Dermis microvascular lymphatic vessel endothelial cell (primary cell): ENCODE measurements at places on chromosomes 4 and X. TPM values are rescaled to one million over a fixed set of nuclear protein-coding genes. Genes with fewer than 3 reads are reported as not detected.

DNA sequence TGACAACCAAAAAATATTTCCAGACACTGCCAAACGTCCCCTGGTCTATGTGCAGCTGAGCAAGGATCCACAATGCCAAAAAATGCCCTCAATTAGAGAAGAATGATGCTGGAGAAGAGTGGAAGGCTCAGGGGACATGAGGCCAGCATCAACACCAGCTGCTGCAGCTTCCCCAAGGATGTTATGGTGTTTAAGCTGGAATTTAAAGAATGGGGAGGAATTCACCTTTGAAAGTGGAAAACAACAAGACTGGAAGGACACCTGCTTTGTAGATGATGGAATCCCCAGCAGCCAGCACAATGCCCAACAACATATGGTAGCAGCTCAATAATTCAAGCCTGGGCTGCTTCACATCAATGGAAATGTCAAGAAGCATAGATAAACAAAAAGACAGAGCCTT, 20.3 kb upstream of the SMPX start:
- DNase-seq = no peak

- no peak for DNase-seq
These were observed 185.2 kb downstream of the KLHL4 start for GRCh38 chrX:87702795-87703194.

DNA sequence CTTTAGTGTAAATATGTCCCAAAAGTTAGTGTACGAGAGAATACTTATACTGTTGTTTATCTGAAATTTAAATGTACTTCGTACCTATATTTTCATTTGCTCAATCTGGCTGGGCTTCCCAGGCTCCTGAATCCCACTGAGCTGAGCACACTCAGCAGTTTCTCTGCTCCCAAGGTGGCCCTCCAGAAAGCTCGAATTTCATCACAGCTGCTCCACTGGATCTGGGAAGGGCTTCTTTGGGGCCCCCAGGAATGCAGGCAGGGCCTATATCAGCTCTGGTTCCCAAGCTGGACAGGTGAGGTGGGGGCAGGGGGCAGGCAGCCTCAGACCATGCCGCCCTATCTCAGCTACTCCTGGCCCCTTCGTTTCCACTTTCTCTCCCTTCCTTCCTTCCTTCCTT, 1.5 kb upstream of the FATE1 start:
- DNase-seq = no peak

- no peak for DNase-seq
These were observed 90.6 kb upstream of the MAB21L2 start for GRCh38 chr4:150491132-150492049.

GRCh38 chr4:20421603-20421985, 169.9 kb downstream of the SLIT2 start:
- DNase-seq = no peak

- no peak for DNase-seq
These were observed 804.8 kb downstream of the ADGRL3 start for GRCh38 chr4:62004881-62005280.

GRCh38 chr4:102469806-102470205, 31.4 kb upstream of the NFKB1 start:
- no peak for DNase-seq

- DNase-seq = no peak
These were observed 114.9 kb upstream of the MAP3K15 start for GRCh38 chrX:19630228-19630627.

DNA sequence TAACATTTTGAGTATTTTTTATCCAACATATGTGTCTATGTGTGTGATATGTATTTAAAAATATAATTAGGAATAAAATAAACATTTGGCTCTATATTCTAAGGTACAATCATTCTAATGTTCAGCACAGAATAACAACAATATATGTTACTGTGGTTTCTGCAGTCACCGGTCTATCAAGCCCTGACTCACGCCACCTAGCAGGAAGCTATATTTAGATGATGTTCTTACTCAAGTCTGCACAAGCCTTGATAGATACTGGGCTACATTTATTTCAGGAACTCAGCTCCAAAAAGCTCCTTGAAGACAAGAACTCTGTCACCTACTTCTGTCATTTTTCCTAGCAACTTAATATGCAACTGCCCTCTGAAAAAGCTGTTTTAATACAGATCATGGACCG, 152.0 kb upstream of the FTHL17 start:
- DNase-seq = no peak

GRCh38 chr4:53674903-53675302, 83.6 kb upstream of the LNX1 start:
- DNase-seq = no peak

- no peak for DNase-seq
These were observed 88.9 kb upstream of the MAGEE2 start for GRCh38 chrX:75873993-75874392.

DNA sequence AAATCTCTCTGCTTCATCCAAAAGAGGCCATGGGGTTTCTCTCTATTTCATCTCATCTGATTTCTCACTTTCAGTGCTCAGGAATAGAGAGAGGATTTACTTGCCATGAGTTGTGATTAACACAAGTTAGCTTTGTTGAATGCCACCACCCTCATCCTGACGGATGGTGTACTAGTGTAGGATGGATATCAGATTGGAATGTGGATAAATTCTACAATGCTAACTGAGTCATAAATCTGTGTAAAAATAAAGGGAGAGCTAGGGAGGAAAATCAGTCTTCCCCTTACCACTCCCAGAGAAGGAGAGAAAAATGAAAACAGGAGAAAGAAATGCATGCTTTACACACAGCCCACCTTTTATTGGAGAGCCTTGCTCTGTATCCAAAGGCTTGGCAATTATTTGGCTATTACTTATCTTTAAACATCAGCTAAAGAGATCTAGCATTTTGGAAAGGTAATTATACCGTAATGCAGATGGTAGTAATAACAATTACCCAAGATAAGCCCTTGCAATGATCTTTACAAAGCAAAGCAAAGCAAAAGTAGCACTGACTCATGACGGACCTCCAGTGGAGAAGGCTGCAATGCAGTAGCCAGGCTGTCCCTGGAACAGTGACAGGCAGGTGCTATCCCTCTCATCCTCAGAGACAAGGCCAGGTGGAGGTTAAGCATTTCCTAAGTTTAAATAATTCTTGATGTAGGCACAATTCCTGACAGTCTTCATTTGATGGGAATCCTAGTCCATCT, 306.3 kb upstream of the PPARGC1A start:
- no peak for DNase-seq

DNA sequence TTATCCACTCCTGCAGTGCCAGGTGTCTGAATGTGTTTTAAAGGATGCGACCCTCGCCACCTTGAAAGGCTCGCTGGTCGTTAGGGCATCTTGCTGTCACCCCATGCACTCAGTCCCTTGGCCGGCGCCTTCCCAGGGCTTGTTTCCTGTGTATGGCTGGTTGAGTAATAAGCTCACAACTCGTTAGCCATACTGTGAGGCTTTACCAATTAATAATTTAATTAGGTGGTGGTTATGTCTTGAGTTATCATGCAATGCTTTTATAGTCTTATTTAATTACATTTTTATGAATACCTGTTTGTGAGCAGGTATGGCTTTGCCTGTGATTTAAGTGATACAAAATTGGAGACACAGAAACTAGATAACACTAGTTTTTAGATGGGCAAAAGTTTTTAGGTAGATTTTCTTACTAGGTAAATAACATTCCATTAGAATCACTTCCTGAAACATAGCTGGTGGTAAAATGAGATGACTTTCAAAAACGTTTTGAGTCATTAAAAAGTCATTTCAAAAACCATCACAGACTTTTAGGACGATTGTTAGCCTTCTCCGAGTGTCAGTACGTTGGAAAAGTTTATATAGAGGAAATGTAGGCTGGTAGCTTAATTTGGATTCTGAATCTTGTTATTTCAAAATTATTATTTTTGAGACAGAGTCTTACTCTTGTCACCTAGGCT, 18.2 kb downstream of the PTTG2 start:
- DNase-seq = peak; percentile 44

DNA sequence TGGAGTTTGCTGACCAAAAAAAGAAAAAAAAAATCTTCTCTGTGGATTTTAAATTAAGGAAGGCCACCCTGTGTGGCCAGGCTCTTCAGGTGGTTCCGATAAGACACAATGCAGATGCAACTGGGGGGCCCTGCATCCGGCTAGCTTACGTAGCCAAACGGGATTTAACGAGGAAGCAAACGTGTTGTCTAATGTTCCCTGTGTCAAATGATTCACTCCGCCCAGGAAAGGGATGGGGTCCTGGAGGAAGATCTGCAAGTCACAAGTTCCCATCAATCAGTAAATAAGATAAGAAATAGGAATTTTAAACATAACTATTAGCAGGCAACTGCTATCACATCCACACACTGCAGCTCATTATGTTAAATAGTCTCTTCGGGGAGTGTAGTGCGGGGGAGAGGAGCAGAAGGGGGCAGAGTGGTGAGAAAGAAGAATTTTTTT, 216.4 kb upstream of the GYPA start:
- no peak for DNase-seq

DNA sequence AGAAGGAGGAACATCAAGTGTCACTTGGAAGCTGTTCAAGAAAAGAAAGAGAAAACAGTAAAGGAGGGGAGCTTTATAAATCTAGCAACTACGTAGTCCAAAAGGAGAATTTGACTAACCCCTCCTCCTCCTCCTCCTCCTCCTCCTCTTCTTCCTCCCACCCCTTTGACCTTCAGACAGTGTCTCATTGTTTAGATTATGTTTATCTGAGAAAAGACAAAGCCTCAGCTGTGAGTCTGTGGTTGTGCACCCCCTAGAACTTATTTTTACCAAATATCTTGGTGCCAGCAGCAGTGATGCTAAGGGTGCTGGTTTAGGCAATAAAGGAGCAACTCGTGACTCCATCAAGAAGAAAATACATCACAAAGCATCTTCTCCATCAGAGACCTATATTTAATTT, 68.9 kb upstream of the BMP2K start:
- DNase-seq = no peak

DNA sequence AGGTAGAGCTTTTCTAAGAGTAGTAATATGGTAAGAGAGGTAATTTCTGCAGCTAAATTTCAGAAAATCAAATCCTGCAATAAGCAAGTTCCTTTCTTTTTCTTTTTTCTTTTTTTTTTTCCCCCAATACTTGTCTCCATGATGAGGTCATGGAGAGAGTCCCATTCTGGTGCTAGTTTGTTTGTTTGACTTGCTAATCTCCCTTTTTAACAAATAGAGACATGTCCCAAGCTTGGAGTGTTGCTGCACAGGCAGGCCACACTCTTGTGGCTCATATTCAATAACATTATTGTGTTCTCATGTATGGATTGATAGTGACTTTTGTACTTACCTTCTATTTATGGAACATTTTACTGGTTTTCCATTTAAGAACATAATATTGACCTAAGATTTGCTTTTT, 25.5 kb downstream of the PTPN13 start:
- DNase-seq = no peak

DNA sequence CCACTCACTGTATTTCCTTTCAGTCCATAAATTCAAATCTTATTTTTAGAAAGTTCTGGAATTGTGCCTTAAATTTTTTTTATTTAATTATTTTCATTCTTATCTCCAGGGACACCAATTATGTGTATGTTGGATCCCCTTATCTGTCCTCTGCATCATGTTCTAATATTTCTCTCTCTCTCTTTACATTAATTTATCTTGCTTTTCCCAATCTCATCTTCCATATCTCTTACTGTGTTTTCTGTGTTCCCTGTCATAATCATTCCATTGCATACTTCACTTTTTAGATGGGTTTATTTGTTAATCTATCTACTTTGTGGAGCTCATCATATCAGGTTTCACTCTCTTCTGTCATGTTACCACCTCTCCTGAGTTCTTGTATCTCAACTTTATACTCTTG, 37.4 kb downstream of the PPP2R2C start:
- no peak for DNase-seq

- DNase-seq = no peak
These were observed 44.8 kb downstream of the SMARCA1 start for GRCh38 chrX:129478516-129478915.

- DNase-seq = no peak
These were observed 127.8 kb downstream of the MAGEE1 start for GRCh38 chrX:76555269-76555668.

- DNase-seq = peak; percentile 77
These were observed at the start of gene FAM3A for GRCh38 chrX:154515966-154516655. FAM3A (minus strand) TSS chrX:154516232; CDS start chrX:154515772, 460 bp downstream.

DNA sequence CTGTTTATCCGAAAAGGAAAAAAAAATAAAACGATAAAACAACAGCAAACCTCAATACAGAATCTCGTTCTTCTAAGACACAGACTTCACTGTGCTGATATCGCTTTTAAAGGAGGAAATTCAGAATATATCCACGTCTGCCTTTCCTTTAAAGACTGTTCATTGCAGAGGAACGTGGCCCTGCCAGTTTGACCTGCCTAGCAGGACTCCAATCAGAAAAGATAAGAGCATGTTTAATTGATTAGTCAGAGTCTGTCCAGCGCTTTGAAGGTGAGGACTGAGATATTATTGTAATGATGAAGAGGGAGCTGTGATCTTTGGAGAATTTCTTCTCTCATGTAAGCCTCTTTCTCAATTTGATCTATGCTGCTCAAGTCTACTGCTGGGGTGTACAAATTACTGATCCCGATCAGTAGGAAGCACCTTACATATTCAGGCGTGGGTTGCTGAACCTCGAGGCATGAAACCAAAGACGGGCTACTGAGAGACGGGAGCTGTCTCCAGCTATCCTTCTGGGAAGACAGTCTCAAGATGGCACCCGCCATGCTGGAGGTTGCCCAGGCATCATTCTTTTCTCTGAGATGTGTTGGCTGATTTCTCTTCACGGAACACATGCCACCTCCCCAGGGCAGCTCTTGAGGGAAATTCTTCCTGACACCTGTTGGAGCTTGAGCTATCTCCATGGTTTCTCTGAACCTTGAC, 146.1 kb downstream of the SHOX start:
- DNase-seq = no peak

- DNase-seq = no peak
These were observed 4.5 kb downstream of the GPM6A start for GRCh38 chr4:175807547-175807946.

DNA sequence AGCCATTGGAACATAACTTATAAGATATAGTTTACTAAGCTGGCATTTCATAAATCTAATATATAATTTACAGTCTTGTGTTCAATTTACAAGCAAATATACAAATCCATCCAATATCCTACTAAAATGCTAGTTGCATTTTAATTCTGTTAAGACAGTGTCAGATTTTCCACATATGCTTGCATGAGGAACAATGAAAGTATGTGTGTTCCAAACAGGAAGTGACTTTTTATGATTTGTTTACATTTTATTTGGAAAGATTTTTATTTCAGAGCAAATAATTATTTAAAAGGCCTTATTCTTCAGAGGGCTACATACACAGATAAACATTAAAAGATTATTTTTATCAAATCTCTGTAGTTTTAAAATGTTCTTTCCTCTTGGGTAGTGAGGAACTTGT, 130.1 kb downstream of the KLHL34 start:
- DNase-seq = peak; percentile 42

RPL39 gene
- total RNA-seq = 2,075 and 2,198 TPM in 2 replicates

LCORL gene
- 11.0 and 15.0 TPM in 2 replicates for total RNA-seq

CMC4 gene
- 8.3 and 9.0 TPM in 2 replicates for total RNA-seq

FRMPD4 gene
- total RNA-seq = not detected in 2 replicates

CXCL3 gene
- total RNA-seq = under 0.01 and 0.13 TPM in 2 replicates

LRCH2 gene
- 7.6 and 10.6 TPM in 2 replicates for total RNA-seq

GABRE gene
- total RNA-seq = 12.1 and 36.3 TPM in 2 replicates

UGT8 gene
- total RNA-seq = not detected in 2 replicates

NR3C2 gene
- total RNA-seq = 6.0 and 8.5 TPM in 2 replicates

SHISA3 gene
- total RNA-seq = 0.13 TPM in 2 replicates

BMP3 gene
- not detected in 2 replicates for total RNA-seq

GAGE12F gene
- total RNA-seq = not detected in 2 replicates

GPRASP2 gene
- total RNA-seq = 8.6 and 11.4 TPM in 2 replicates

CT45A3 gene
- total RNA-seq = not detected in 2 replicates

ODAPH gene
- not detected in 2 replicates for total RNA-seq

FGF5 gene
- 0.13 TPM in 2 replicates for total RNA-seq

IGFBP7 gene
- total RNA-seq = 598 and 1,706 TPM in 2 replicates

ARSH gene
- total RNA-seq = not detected in 2 replicates

SMIM31 gene
- not detected in 2 replicates for total RNA-seq
